ENCODE measurements at places on chromosomes 6 and 20. TPM values are rescaled to one million over a fixed set of nuclear protein-coding genes. Genes with fewer than 3 reads are reported as not detected.

Gene SEC63
- total RNA-seq, result 18.6 TPM

Gene C6orf52
- total RNA-seq, result 0.56 TPM

Gene ZNF318
- total RNA-seq, result 5.8 TPM

Gene SALL4
- under 0.01 TPM for total RNA-seq

Gene DAAM2
- 36.9 TPM for total RNA-seq

Gene SLC17A1
- total RNA-seq, result not detected

Gene F13A1
- total RNA-seq, result not detected

Gene SDC4
- 106 TPM for total RNA-seq

Gene PTK7
- total RNA-seq, result 47.0 TPM

Gene FERMT1
- total RNA-seq, result 6.3 TPM

Data from regular cardiac myocyte (primary cell).